ENCODE measurements at places on chromosomes 3 and 15. TPM values are rescaled to one million over a fixed set of nuclear protein-coding genes. Genes with fewer than 3 reads are reported as not detected.
A peak's percentile ranks its signal among the peaks of the same experiment; 100 is the strongest.

Gene PLA2G4D
- 0.33 TPM for total RNA-seq

Gene BTLA
- not detected for total RNA-seq

- DNase-seq, result no peak
- H3K36me3 ChIP-seq, result no peaks in the 10 kb centered on the region
- H3K4me3 ChIP-seq, result no peak overlapping the region
- no peak overlapping the region for H3K27ac ChIP-seq
These were observed 218.8 kb upstream of the CTNNB1 start for GRCh38 chr3:40980467-40980866.

DNA sequence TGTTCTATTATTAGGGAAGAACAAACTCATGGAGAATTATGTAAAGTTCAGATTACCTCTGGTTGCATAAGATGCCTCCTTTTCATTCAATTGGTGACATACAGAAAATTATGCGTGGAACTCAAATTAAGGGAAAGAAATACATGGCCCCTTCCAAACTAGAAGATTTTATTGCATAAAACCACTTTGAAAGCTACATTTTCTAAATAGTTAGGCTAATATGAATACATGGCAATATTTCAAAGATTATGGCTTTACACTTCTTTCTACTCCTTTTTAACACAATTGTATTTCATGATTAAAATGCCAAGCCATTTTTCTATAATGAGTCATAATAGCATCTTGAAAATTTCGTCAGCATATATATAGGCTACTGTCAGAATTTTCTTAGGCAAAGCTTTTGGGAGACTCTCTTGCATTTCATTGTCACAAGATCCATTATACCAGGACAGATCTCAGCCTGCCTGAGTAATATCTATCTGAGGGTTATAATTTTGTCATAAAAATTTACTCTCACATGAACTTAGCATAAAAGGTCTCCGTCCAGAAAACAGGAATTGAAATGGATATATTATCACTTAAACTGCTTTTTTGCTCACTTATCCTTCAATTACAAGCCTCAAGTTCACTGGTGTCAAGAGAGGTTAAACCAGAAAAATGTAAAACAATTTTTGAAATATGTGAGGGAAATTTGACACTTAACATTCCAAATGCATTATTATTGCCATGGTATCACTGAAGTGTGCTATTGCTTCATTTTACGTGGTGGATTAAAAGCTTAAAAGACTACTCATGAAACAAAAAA lies 37.1 kb downstream of the CPA3 start:
- no peaks in the 10 kb centered on the region for H3K4me1 ChIP-seq
- no peak for DNase-seq
- H3K4me3 ChIP-seq, result no peak overlapping the region

GRCh38 chr3:197343656-197344408 lies 45.4 kb upstream of the DLG1 start:
- H3K4me3 ChIP-seq, result no peak overlapping the region
- no peaks in the 10 kb centered on the region for H3K4me1 ChIP-seq
- H3K36me3 ChIP-seq, result no peaks in the 10 kb centered on the region

DNA sequence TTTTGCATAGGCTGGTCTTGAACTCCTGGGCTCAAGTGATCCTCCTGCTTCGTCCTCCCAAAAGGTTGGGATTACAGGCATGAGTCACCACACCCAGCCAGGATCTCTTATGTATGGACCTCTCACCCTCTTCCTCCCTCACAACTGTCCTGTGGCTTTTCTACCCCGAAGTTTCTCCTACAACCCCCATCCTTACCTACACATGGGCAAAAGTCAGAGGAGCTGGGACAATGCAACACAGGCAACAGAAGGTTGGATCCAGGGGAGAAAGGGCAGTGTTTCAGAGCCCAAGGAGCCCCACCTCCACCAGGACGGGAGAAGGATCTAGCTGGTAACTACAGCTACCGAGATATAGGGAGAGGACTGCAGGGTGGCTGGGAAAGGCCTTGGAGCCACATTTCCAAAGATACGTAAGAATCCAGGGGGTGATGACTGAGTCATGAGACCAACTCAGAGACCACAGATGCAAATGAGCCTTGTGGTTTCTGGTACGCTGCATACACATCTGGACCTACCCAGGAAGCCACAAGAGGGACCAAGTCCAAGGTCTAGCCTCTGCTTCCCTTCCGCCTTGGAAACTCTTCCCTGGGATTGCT lies 13.6 kb downstream of the IGDCC4 start:
- H3K4me1 ChIP-seq, result peaks cover 8% of the 10 kb centered on the region
- no peak overlapping the region for H3K27ac ChIP-seq
- no peak for DNase-seq
- no peak overlapping the region for H3K4me3 ChIP-seq

GRCh38 chr3:48847504-48848423 lies at the start of gene PRKAR2A:
TSS of gene PRKAR2A (minus strand) at chr3:48847874. CDS start at chr3:48847596, 278 bp downstream.
- peak; percentile 89 for DNase-seq
- no peak within 1 kb of the TSS for H3K27ac ChIP-seq
- no peaks in the 10 kb centered on the region for H3K27me3 ChIP-seq
- peak within 1 kb of the TSS; percentile 78 for H3K4me3 ChIP-seq

Measured in H9 (cell line).